Inflammatory macrophage treated with lipopolysaccharide for 4 hours (primary cell): ENCODE measurements at places on chromosomes 4 and X.
A peak's percentile ranks its signal among the peaks of the same experiment; 100 is the strongest.

GRCh38 chr4:127957105-127957504, 7.9 kb downstream of the MFSD8 start:
- no peak for DNase-seq

- DNase-seq, result no peak
Observed at GRCh38 chrX:45513042-45513441, 312.4 kb upstream of the DIPK2B start.

DNA sequence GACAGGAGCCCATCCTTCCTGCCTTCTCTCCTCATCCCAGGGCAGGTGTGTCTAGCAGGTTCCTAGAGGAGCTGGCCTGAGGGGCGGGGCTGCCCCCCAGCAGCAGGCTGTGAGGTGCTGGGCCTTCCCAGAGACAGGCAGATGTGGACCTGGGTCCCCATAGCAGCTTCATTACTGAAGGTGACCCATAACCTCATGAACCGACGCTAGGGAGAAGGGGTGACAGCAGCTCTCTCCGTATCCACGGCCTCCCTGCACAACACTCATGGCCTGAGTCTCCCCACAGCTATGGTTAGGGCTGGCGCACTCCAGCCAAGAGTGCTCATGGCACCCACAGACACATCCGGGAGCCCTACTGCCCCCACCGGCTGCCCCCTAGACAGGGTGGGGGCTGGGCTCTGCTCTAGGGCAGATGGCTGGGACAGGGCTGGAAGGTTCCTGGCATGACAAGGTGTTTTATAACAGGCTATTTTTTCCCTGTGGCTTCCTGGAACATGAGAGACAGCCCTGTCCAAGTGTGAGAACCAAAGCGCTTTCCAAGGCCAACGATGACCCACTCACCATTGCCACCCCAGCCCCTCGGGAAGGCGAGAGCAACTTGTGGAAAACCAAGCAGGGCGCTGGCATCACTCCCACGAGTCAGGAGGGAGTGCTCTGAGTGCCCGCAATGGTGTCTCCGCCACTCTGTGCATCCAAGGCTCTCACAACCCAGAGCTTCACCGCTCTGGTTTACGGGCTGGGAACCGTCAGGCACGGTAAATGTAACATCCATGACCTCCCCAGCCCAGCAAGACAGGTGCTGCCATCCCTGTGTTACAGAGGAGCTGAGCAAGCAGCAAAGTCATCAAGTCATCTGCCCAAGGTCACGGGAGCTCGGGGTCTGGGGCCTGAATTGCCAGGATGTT, 59.8 kb downstream of the ACOX3 start:
- DNase-seq, result no peak

- peak; percentile 93 for DNase-seq
Observed at GRCh38 chrX:2521092-2521926, 20.5 kb upstream of the DHRSX start.

DNA sequence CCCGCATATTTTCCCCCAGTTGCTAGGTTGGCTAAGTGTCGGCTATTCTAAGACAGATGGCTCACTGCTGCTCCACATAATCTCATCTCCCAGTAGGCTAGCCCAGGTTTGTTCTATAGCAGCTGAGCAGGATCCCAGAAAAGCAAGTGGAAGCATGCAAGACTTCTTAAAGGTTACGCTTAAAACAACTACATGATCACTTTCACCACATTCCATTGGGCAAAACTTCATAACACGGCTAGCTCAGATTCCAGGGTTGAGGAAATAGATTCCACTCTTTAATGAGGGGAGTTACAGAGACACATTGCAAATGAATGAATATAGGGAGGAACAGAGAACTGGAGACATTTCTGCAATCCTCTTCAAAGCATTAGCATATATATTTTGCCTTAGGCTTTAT, 12.9 kb upstream of the RAB33B start:
- DNase-seq, result no peak

- DNase-seq, result no peak
Observed at GRCh38 chr4:91963486-91963885, 340.3 kb upstream of the GRID2 start.

GRCh38 chr4:158912390-158912789, 143.6 kb downstream of the FNIP2 start:
- DNase-seq, result no peak

DNA sequence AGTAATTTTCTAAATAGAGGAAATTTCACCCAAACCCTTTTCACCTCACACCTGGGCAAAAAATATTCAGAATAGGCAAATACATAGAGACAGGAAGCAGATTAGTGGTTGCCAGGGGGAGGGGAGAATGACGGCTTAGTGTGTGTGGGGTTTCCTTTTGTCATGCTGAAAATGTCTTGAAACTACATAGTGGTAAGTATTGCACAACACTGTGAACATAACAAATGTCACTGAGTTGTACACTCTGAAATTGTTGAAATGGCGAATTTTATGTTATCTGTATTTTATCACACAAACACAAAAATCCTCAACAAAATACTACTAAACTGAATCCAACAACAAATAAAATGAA, 60.7 kb upstream of the PLAC1 start:
- DNase-seq, result peak; percentile 30

- DNase-seq, result no peak
Observed at GRCh38 chr4:53861856-53862610, 202.4 kb downstream of the CHIC2 start.

GRCh38 chr4:84965553-84966381, 723 bp downstream of the WDFY3 start:
- DNase-seq, result peak; percentile 58

- no peak for DNase-seq
Observed at GRCh38 chrX:152212969-152213368, 74.6 kb upstream of the MAGEA10 start.
